GM23248 (cell line): ENCODE measurements at places on chromosomes 6 and 20. TPM values are rescaled to one million over a fixed set of nuclear protein-coding genes. Genes with fewer than 3 reads are reported as not detected.

GLO1 gene
- 139 and 142 TPM in 2 replicates for total RNA-seq

EFCAB8 gene
- 0.13 TPM in 1 of 2 replicates, not detected in the other for total RNA-seq

GTPBP2 gene
- total RNA-seq: 80.7 and 88.3 TPM in 2 replicates

GRCh38 chr6:21596145-21596948 is 2.8 kb downstream of the SOX4 start:
- H3K27ac ChIP-seq: peak overlapping the region; percentile 82
- peak overlapping the region; percentile 88 for H3K4me3 ChIP-seq
- peak; percentile 76 for DNase-seq
- H3K4me1 ChIP-seq: peaks cover 14% of the 10 kb centered on the region
- H3K27me3 ChIP-seq: no peaks in the 10 kb centered on the region

- 0 out of 2 replicates have a peak, but pooled peaks cover 6% of the 10 kb centered on the region for H3K27me3 ChIP-seq
- DNase-seq: peak; percentile 24
- H3K4me3 ChIP-seq: no peak overlapping the region
- H3K27ac ChIP-seq: no peak overlapping the region
- H3K4me1 ChIP-seq: no peaks in the 10 kb centered on the region
These were observed 226.6 kb downstream of the HACE1 start for GRCh38 chr6:104633125-104633524.

DNA sequence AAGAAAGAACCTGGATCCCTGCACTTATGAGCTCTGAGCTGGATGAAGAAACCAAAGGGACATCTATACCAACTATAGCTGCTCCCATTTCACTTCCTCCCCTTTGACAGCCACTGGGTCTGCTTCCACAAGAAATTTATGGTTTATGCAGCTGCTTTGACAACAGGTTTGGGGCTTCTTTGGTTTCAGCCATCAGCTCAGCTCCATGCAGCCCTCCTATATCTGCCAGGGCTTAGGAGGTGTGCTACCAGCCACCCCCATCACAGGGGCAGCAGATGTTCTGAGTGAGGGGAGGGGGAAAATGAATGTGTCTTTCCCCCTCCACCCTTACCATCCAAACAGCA is 29.2 kb upstream of the PKHD1 start:
- H3K27ac ChIP-seq: no peak overlapping the region
- no peaks in the 10 kb centered on the region for H3K27me3 ChIP-seq
- no peak overlapping the region for H3K4me3 ChIP-seq
- DNase-seq: no peak

DNA sequence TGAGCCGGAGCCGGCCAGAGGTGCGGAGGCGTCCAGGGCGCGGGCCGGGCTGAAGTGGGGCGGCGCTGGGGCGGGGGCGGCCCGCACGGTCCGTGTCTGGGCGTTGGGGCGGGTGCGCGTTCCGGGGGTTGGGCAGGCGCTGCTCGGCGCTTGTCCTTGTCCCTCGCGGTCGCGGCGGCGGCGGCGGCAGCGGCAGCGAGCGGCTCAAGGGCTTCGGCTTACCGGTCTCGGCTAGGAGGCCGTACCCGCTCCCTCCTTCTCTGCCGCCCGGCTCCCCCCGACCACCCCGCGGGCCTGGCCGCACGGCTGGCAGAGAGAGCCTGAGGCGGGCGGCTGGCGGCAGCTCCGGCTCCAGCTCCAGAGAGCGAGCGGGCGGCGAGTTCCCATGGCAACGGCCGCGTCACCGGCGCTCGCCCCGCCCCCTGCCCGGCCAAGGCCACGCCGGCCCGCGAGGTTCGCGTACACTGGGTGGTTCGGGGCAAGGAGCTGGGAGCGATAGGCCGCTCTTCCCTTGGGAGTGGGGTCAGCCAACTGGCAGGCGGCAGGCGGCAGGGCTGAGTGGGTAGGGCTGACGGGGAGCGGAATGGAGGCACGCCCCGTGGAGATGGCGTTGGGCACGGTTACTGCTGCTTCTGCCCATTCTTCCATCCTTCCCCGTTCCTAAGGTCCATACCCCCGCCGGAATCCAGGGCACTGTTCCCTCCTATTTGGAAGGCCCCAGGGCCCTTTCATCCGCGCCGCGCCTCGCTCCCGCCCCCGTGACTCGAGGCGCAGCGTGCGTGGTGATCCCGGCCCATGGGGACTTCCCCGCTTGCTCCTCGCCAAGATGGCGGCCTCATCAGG is at the start of gene LRRC73:
Gene LRRC73 (minus strand): TSS at position 363 of the 843 bp plus-strand sequence. CDS start 561 bp downstream, outside the sequence.
- no peaks in the 10 kb centered on the region for H3K27me3 ChIP-seq
- H3K4me3 ChIP-seq: peak within 1 kb of the TSS; percentile 75
- H3K36me3 ChIP-seq: no peaks in the 10 kb centered on the region; the same call in 1 of the 2 replicates
- peak within 1 kb of the TSS; percentile 63 for H3K27ac ChIP-seq
- peak; percentile 94 for DNase-seq
- peaks cover 5% of the 10 kb centered on the region for H3K4me1 ChIP-seq

GRCh38 chr6:108119769-108120141 is 45.2 kb upstream of the OSTM1 start:
- no peak for DNase-seq
- no peaks in the 10 kb centered on the region for H3K36me3 ChIP-seq
- H3K27ac ChIP-seq: no peak overlapping the region

DNA sequence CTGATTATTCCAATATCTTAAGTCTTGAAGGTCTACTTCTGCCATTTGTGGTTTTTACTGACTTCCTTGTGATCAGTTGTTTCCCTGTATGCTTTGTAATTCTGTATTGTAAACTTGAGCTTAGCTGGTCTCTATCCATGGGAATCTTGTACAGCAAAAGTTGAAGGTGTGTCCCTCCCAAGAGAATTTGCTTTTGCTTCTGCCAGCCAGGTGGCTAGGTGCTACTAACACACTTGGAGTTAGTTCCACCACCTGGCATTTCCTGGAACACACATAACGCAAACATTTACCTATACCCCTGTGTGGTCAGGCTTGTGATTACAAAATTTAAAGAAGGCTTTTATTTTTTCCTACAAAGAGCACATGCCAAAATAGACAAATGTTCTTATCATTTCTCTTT is 141.2 kb downstream of the GRM4 start:
- H3K36me3 ChIP-seq: no peaks in the 10 kb centered on the region
- H3K27ac ChIP-seq: no peak overlapping the region
- DNase-seq: no peak
- peaks cover 40% of the 10 kb centered on the region for H3K27me3 ChIP-seq
- no peak overlapping the region for H3K4me3 ChIP-seq
- no peaks in the 10 kb centered on the region for H3K4me1 ChIP-seq
